ENCODE measurements at places on chromosomes 13 and 19.
A peak's percentile ranks its signal among the peaks of the same experiment; 100 is the strongest.

DNA sequence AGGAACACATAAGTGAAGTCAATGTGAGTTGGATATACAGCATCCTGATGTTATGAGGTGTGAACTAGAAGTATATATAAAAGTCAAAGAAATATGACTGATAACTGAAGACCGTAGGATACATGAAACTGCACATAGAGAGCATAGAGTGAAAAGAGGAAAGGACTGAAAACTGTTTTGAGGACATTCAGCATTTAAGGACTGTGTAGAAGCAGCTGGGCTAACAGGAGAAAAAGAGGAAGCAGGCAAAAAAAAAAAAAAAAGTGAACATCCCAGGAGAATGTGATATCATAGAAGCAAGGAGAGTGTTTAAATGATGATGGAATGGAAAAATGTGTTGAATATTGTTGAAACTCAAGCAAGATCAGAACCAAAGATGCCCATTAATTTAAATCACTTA, 363.5 kb downstream of the PCDH20 start:
- no peak for DNase-seq

DNA sequence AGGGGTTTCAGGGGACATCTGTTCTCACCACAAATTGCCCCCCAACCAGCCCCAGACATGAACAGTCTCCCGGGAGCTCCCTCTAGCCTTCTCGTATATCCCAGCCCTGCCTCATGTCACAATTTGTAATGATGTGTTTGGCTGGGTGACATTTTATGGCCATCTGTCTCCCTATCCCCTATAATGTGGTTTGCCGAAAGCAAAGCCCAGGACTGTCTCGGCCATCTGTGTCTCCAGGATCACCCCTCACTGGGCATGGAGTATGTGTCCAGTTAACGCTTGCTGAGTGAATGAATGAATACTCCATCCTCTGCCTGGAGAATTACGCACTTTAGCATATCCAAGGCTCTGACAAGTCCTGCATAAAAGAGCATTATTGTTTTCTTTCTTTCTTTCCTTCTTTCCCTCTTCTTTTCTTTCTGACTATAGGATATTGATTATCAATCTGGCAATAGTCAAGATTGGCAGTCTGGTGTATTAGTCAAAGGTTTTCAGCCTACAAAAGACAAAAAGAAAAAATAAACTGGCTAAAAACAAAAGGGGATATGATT, 15.1 kb downstream of the HPN start:
- DNase-seq, result no peak

DNA sequence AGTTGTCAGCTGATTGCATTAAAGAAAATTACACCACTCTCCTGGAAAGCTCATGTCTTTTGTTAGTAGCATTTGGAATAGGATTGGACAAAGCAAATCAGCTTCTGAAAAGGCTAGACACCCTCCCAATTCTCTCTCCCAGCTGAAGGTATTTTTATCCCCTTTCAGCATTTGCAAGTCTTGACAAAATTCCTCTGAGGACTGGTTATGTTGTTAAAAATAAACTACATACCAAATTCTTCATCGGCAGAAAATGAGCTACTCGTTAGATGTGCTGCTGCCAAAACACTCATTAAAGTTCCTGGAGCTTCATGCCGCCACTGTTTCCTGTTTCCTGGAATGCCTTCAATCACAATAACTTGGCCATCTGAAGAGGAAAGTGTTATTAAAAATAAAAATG, 37.1 kb downstream of the UTP14C start:
- DNase-seq, result no peak

DNA sequence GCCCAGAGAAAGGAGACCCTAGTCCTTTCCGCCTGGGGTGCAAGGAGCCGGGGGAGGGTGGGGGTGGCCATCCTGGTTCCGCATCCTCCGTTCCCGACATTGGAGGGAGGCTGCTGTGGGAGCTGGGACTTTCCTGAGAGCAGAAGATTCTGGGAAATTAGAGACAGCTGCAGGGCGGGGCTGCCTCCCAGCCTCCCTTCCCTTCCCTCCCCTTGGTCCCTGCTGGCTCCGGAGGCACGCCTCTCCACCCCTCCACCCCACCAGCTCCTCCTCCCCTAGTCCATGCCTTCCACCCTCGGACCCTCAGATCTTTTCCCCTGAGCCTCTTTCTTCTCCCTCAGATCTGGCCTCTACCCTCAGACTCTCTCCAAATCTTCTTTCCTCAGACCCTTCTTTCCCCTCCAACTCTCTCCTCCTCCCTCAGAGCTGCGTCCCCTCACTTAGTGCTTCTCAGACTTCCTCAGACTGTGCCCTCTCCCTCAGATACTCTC, 3.1 kb upstream of the BCL3 start:
- no peak for DNase-seq

GRCh38 chr19:49340069-49340864, 5.1 kb downstream of the CD37 start:
- DNase-seq, result no peak

DNA sequence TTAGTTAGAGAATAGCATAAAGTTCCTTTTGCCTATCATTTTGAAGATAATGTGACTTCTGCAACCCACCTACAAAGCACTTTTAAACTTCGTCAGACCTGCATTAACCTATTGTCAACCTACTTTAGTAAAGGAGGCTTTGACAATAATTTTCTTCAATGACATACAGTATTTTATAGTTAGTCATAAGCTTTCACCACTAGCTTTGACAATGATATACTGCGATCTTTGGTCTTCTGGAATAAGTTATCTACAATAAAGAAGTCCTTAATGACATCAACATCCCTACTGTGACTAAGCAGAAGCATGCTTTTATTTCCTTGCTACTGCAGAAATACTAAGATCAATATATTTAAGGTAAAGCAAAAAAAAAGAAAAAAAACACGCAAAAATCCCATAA, 9.5 kb downstream of the PCDH17 start:
- DNase-seq, result no peak

GRCh38 chr19:50437862-50438449, 5.3 kb downstream of the MYBPC2 start:
- no peak for DNase-seq

GRCh38 chr13:53507741-53508140, 479.1 kb downstream of the OLFM4 start:
- DNase-seq, result no peak

DNA sequence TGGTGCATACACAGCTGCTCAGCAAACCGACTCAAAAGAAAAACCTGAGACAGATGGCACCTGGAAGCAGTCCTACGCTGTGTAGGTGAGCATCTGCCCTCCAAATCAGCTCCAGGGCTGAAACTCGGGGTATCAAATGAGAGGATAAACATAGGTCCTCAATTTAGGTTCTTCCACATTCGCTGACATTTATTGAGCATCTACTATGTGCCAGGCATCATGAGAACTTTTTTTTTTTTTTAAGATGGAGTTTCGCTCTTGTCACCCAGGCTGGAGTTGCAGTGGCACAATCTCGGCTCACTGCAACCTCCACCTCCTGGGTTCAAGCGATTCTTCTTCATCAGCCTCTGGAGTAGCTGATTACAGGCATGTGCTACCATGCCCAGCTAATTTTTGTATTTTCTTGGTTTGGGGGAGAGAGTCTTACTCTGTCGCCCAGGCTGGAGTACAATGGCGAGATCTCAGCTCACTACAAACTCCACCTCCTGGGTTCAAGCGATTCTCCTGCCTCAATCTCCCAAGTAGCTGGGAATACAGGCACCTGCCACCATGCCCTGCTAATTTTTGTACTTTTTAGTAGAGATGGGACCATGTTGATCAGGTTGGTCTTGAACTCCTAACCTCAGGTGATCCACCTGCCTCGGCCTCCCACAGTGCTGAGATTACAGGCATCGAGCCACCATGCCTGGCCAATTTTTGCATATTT, 13.4 kb downstream of the QPCTL start:
- no peak for DNase-seq

- no peak for DNase-seq
Observed at GRCh38 chr19:51136851-51137551, 5.1 kb upstream of the SIGLEC7 start.

DNA sequence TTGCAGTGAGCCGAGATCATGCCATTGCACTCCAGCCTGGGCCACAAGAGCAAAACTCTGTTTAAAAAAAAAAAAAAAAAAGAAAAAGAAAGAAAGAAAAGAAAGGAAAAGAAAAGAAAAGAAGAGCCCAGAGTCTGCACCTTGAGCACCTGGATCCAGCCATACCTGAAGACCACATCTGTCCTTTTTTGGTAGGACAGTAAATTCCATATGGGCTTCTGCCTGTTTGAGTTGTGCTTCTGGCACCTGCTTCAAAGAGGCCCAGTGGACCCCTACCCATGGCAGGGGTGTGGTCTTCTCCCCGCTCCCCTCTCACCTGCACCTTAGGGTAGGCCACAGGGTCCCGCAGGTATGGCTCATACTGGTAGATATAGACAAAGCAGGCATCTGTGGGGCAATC, 5.8 kb downstream of the TM6SF2 start:
- DNase-seq, result no peak

- DNase-seq, result peak; percentile 47
Observed at GRCh38 chr13:42970824-42971690, 21.0 kb downstream of the EPSTI1 start.

- no peak for DNase-seq
Observed at GRCh38 chr19:17304386-17305215, 1.1 kb upstream of the MRPL34 start.

GRCh38 chr13:59279576-59279975, 884.2 kb downstream of the DIAPH3 start:
- DNase-seq, result no peak

DNA sequence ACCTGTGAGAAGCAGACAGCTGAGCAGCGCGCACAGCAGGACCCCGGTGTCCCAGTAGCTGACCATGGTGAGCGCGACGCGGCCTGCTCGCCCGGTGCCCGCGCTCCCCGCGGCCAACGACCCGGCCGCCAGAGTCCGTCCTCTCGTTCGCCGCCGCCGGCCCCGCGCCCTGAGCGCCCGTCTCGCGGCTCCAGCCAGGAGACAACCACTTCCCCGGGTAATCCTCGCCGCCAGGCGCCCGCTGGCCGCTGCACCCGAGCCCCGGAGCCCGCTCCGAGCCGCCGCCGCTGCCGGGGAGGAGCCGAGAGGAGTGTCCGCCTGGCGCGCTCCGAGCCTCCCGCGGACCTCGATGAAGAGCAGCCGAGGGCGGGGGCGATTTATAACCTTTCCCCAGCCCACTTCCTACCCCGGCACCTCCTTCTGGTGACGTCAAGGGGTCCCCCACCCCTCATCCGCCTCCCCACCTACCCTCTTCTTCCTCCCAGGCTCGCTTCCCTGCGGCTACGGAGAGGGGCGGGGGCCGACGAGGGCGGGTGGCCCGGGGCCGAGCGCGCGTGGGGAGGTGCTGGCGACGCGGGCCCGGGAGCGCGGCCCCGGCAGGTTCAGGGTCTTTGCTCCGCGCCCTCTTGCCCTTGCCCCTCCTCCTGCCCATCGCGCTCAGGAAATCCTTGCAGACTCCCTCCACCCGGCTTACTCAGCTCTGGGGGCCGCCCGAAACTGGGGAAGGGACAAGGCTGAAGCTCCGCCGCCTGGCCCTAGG, at the start of gene FLT1:
TSS of gene FLT1 (minus strand) at position 351 of the 760 bp plus-strand sequence. CDS start at position 66, 285 bp downstream.
- peak; percentile 38 for DNase-seq

- peak; percentile 20 for DNase-seq
Observed at GRCh38 chr19:42563352-42564210, 31.1 kb downstream of the CEACAM8 start.

GRCh38 chr13:59279028-59279427, 884.7 kb downstream of the DIAPH3 start:
- DNase-seq, result no peak

GRCh38 chr13:104648291-104648690, 1582.1 kb upstream of the SLC10A2 start:
- DNase-seq, result no peak

DNA sequence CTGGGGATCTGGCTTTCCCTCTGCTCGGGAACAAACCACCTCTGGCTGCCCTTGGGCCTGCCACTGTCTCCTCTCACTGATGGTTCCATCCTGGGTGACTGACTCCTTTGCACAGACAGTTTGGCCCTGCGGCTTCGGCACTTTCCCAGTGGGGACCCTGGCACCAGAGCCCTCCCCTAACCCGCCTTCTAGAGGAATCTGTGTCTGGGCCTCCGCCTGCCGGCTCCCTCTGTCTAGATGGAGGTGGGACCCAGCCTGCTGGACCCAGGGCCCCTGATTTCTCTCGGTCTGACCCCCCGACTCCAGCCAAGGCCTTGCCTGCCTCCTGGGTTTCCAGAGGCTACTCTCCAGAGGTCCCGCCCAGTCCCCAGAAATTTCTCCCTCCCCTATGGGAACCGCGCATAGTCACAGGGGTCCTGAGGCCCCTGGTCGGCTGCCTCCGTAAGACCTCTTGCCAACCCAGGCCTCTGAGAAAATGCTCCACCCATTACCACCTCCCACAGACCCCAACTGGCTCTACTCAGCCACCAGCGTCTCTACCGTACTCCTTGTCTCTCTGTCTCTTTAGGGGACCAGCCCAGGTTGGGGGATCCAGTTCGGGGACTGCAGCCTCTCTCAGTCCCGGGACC, 2.7 kb downstream of the CCDC106 start:
- no peak for DNase-seq

Measured in neuronal stem cell (in vitro differentiated cells).